Stimulated activated CD4-positive, alpha-beta T cell treated with anti-CD3 and anti-CD28 coated beads, Interleukin-4, amount 100 ng/mL, for 1 hour (primary cell): ENCODE measurements at places on chromosomes 6 and 20.

GRCh38 chr20:36384022-36384619, 78.0 kb downstream of the DLGAP4 start:
- DNase-seq = peak; percentile 18

DNA sequence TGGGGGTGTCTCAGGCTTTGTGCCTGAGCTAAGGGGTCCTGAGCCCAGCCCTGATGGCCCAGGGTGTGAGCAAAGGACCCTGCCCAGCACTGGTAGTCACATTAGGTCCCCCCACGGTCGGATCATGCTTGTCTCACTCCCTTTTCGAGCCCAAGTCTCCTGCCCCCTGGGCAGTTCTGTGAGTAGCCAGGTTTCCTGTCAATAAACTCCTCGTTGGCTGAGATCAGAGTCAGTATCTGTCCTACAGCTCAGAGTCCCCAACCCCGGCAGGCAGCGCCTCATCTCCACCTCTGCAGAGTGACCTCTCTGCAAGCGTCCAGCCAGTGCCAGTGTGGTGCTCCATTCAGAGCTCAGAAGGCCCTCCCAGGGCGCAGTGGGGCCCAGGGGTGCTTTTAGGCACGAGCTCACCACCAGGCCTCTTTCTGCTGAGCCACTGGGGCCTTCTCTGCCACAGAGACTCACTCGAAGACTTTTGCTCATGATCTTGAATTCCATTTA, 93.7 kb upstream of the PMEPA1 start:
- no peak for DNase-seq

GRCh38 chr6:128024969-128025368, 124.1 kb upstream of the THEMIS start:
- no peak for DNase-seq

DNA sequence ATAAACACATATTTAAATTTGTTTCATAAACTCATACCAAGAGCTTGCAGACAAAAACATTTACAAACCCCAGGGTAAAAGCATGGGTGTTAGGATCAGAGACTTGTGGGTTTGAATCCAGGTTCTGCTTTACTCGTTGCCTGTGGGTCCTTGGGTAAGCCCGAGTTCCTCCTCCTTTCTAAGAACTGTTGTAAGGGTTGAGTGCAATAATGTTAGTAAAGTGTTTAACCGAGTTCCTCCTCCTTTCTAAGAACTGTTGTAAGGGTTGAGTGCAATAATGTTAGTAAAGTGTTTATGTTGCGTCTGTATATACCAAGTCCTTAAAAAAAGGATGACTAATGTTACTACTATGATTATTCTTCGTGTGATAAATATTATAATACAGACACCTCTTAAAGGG, 18.7 kb downstream of the CCDC170 start:
- DNase-seq = no peak

DNA sequence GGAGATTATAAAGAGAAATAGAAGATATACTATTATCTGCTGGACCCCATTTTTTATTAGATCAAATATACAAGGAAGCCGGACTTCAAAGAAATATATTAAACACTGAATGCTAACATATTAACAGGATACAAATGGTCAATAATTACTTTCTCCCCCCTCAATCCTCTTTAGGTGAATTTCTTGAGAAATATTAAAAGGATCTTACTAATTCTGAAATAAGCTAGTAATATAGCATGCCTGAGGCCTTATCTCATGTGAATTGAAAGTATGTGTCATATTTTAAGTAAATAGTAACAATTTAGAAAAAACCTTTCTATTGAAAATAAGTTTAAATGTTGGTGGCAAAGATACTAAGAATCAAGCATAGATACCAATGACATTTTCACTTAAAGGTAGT, 954.7 kb upstream of the MAN1A1 start:
- no peak for DNase-seq

DNA sequence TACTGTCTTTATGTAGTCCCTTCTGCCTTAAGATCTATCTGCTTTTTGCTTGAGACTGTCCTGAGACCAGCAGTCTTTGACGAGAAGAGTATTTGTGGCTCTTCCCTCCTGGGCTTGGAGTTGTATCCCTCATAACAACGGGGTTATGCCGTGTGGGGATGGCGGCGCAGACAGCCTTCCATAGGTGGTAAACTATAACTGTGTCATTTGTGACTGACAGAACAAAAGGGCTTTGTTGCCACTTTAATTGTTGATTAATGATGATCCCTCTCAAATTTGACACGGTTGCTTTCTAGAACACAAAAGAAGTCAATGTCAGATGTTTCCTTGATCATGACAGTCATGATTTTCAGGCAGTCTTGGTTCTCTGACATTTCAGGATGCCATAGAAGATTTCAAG, 196.6 kb downstream of the JARID2 start:
- DNase-seq = no peak

DNA sequence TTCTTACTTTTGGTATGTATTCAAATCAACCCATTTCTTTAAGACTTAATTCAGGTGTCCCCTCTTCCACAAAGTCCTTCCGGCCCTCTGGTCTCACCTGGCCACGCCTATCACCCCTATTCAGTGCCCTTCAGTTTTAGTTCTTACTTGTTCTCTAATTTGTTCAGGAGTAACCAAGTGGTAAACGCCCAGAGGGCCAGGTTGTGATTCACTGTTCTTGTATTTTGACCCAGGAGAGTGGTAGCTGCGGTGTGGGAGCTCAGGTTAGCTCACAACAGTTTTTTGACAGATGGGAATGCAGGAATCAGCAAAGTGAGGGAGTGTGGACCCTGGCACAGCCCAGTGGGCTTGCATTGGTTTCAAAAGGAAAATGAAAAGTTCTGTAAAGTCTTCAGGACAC, 81.7 kb upstream of the RIPOR2 start:
- no peak for DNase-seq

DNA sequence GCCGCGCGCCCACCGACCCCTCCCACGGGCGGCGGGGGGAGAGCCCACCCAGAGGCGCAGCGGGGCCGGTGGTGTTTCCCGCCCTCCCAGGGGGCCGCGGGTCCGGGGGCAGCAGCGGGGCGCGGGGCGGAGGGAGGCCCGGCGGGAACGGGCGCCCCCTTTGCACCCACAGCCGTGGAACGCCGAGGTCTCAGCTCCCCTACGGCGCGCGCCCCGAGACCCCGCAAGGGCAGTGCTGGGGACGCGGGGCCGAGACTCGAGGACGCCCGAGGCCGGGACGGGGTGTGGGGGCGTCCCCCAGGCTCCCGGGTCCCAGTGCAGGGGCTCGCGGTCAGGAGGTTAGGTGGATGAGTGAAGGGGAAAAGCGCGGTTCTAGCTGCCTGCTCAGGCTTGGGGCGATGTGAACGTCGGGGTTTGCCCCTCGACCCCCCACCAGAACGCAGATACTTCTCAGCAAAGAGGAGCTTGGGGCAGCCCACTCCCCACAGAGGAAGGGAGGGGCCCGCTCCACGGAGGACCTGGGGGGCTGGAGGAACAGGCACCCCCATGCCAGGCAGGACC, 65.5 kb upstream of the BHLHE23 start:
- no peak for DNase-seq

DNA sequence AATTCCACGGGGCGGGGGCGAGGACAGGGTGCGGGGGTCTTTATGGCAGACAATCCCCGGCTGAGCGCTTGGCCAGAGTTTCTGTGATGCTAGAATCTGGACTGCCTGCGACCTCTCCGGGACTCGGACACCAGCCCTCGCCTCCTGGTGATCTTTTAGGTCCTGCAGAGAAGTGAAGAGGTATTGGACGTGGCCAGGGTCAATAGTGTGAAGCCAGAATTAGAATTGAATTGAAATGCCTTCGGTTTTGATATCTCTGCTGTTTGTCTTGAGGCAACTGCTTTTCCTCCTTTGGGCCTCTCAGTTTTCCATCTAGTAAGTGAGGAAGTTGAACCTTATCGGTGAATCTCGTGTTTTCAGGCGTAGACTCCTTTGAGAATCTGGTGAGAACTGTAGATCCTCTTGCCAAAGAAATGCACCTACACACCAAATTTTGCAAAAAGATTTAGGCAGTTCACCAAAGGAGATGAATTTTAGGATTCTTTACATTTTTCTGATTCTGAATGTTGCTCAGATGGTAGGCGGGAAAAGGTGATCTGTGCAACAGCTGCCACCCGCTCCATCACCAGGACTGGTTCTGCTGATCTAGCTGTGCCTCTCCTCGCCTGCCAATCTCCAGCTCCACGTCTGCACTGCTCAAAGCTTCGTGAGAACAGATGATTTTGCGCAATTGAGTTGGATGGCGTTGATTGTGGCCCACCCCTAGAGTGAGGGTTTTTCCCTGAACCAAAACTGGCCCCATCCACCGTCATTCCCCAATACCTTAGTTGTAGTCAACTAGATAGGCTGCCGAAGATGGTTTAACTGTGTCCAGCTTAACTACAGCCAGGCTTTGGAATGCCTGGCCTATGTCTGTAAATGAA, 837 bp upstream of the OSER1 start:
- DNase-seq = peak; percentile 7

DNA sequence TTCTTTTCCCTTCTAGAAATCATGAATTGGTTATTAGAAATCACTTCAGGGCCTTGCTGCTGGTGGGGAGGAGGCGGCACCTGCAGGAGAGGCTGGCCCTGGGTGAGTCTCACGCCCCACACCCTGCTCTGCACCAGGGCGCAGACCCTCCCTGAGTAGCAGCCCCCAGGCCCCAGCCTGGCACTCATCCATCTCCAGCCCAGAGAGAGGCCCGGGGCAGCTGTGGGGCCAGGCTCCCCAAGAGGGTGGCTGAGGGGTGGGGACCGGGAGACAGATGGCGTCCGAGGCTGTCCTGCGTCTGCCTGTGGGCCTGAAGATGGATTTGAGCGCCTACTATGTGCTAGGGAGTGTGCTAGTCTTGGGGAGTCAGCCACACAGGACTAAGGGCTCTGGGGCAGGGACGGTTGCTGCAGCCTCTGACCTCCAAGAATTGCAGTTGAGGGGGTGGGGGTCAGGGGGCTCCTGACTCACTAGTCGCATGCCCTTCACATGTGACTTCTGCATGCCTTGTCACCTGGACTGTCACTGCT, 59.6 kb upstream of the GATA5 start:
- DNase-seq = no peak

GRCh38 chr20:618980-619379, 8.9 kb upstream of the TCF15 start:
- DNase-seq = no peak

DNA sequence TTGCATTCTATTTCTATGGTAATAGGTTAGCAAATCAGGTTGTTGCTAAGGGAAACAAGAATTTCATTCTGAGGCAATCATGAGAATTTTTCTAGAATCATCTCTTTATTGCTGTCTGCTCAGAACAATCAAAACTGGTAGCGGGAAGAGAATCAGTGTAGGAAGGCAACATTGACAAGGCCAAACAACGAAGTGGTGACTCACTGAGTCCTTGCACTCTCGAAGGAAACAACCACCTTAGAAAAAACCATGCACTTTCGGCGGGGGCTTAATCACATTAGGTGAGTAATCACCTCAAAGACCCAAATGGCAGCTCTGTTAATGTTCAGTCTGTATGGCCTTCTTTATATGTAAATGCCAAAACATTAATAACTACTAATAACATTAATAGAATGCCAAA, 78.8 kb upstream of the MAP7 start:
- DNase-seq = no peak

DNA sequence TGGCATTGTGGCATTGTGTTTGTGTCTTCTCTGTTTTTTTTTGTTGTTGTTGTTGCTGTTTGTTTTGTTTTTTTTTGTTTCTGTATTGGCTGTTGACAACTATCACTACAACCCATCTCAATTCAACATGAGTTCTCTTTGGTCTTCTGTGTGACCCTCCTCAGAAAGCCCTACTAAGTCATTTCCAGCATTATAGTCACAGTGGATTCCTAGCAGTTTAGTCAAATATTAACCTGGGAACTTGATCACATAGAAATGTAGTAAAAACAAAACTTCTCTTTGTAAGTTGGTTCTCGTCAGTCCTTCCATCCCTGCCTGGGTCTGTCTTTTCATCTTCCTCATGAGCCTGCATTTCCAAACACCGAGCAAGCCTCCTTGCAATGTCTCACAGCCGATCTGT, 16.8 kb downstream of the SLC17A2 start:
- no peak for DNase-seq

DNA sequence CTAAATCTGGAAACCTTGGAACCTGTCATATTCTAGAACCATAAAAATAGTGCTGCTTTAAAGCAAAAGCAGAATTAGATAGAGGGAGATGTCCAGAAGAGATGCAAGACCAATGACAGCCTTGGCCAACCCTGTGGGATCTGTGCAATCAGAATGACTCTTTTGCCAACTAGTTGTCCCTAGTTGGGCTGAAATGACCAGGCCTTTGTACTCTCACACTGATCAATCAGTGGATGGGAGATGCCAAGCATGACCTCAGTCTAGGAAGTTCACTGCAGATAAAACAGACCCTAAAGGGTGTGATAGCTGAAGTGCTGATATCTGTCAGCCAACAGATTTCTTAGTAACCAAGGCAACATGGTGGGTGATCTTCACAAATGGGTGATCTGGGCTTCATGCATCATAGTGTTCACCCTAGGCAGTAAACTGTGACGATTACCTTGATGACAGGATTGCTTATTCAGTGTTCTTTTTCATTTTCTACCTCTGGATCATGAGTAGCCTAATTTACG, 52.1 kb downstream of the BCKDHB start:
- DNase-seq = no peak

- DNase-seq = no peak
Observed at GRCh38 chr20:60054716-60055634, 96.8 kb downstream of the CDH26 start.

- no peak for DNase-seq
Observed at GRCh38 chr6:70616728-70617260, 50.1 kb downstream of the SDHAF4 start.
